Thymus (tissue), 14 donors: ENCODE measurements at places on chromosomes 4 and X. TPM values are rescaled to one million over a fixed set of nuclear protein-coding genes. Genes with fewer than 3 reads are reported as not detected.
A peak's percentile ranks its signal among the peaks of the same experiment; 100 is the strongest.

DNA sequence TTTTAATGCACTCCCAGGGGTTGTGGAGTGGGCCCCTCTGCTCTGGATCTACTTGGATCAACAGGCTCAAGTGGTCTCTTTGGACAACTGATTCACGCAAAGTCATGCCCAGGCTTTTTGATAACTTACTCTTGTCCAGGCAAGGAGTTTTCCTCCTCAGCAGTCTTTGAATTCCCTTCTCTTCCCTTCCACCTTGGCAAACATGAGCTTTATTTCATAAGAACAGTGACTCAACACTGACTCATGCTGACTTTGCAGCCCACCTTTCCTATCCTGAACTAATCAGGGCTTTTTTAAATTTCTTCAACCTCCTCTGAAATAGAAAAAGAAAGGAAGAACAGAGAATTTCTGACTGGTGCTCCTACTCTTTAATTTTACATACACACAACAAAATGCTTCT is 132.1 kb upstream of the LDB2 start:
- H3K4me1 ChIP-seq, result no peaks in the 10 kb centered on the region
- no peak overlapping the region for H3K4me3 ChIP-seq
- H3K36me3 ChIP-seq, result no peaks in the 10 kb centered on the region
- no peak for DNase-seq

DNA sequence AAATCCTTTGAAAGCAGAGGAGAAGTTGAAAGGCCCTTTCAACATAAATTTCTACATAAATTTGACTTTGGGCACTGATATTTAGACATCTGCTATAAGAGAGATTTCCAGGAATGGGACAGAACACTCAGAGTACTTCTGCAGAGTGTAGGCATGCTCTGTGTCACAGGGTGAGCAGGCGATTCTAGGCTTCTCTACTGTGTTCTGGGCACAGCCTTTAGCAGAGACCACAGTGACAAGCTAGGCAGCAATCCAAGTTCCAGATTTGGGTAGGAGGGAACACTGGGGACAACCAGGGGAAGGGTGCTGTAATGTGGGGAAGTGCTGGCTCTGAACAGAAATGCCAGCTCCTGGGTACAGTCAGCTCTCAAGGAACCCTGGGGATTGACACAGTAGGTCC is 6.9 kb downstream of the MAGEA10 start:
- H3K36me3 ChIP-seq, result no peaks in the 10 kb centered on the region
- no peaks in the 10 kb centered on the region for H3K27me3 ChIP-seq
- no peaks in the 10 kb centered on the region for H3K4me1 ChIP-seq
- no peak overlapping the region for H3K4me3 ChIP-seq
- DNase-seq, result no peak

DNA sequence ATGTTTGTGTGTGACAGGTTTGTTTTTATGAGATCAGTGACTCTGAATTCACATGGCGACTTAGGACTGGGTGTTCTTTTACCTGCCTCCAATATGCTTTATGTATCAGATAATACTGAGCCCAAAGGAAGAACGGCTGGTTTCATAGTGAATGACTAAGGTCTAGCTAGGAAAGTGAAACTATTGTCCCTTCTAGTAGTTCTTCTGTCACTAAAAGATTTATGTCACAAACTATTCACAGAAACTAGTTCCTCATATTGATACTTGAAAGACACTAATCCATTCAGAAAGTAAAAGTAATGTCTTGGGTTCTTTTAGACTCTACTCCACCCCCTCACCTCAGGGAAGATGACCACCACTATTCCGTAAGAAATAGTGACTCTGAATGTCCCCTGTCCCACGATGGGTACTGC is 81.7 kb downstream of the EGF start:
- no peak overlapping the region for H3K4me3 ChIP-seq
- DNase-seq, result no peak
- H3K27me3 ChIP-seq, result no peaks in the 10 kb centered on the region
- no peak overlapping the region for H3K27ac ChIP-seq
- no peaks in the 10 kb centered on the region for H3K36me3 ChIP-seq
- H3K4me1 ChIP-seq, result no peaks in the 10 kb centered on the region

DNA sequence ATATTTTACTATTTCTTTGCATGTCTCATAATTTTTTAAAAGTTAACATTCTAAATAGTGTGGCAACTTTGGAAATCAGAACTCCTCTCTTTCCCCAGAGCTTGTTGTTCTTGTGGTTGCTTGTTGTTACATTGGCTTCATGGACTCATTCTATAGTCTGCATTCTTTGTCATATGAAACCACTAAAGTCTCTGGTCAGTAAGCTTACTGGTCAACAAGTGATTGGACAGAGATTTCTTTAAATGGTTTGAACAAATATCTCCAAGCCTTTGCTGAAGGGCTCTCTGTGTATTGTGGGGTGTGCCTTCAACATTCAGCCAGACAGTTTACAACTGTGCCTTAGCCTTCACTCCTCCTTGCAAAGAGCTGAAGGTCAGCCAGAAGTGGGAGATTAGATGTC is 147.2 kb downstream of the OPHN1 start:
- H3K4me1 ChIP-seq, result no peaks in the 10 kb centered on the region
- no peaks in the 10 kb centered on the region for H3K36me3 ChIP-seq
- no peaks in the 10 kb centered on the region for H3K27me3 ChIP-seq
- H3K27ac ChIP-seq, result no peak overlapping the region

- no peak overlapping the region for H3K27ac ChIP-seq
- H3K4me1 ChIP-seq, result no peaks in the 10 kb centered on the region
- H3K27me3 ChIP-seq, result no peaks in the 10 kb centered on the region
- H3K36me3 ChIP-seq, result no peaks in the 10 kb centered on the region
- H3K4me3 ChIP-seq, result no peak overlapping the region
Observed at GRCh38 chr4:141849778-141850177, 213.4 kb downstream of the IL15 start.

DNA sequence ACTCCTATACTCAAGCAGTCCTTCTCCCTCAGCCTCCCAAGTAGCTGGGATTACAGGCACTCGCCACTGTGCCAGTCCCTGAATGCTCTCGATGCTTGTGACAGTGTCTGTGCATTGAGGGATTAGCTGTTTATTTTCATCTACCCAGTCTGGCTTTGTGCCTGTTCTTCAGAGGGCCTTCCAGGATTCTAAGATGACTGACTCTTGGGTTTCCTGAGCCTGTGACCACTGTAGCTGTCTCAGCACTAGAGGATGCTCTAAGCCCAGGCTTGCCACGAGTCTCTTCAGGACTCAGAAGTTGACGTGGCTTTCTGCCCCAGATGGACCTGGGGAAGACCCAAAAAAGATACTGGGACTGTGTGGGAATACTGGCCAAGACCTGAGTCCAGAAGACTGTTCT is 201.4 kb downstream of the ARHGAP10 start:
- no peaks in the 10 kb centered on the region for H3K27me3 ChIP-seq
- no peaks in the 10 kb centered on the region for H3K4me1 ChIP-seq
- no peak for DNase-seq
- no peaks in the 10 kb centered on the region for H3K36me3 ChIP-seq

- no peaks in the 10 kb centered on the region for H3K36me3 ChIP-seq
- H3K4me3 ChIP-seq, result peak within 1 kb of the TSS; percentile 59
- H3K4me1 ChIP-seq, result no peaks in the 10 kb centered on the region
- DNase-seq, result peak; percentile 81
Observed at GRCh38 chrX:15737959-15738902, at the start of gene CA5B. CA5B (plus strand) TSS chrX:15738270; CDS start chrX:15750024, 11,754 bp downstream.

DNA sequence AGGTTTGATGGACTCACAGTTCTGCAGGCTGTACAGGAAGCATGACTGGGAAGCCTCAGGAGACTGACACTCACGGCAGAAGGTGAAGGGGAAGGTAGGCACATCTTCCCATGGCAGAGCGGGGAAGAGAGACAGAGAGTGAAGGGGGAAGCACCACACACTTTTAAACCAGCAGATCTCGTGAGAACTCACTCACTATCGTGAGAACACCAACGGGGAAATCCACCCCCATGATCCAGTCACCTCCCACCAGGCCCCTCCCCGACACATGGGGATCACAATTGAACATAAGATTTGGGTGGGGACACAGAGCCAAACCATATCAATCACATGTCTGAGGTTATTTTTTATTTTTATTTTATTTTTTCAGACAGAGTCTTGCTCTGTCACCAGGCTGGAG is 4.9 kb upstream of the NAT8L start:
- peaks cover 3% of the 10 kb centered on the region for H3K4me1 ChIP-seq
- H3K27ac ChIP-seq, result no peak overlapping the region
- H3K4me3 ChIP-seq, result no peak overlapping the region
- no peaks in the 10 kb centered on the region for H3K36me3 ChIP-seq
- peaks cover 36% of the 10 kb centered on the region for H3K27me3 ChIP-seq
- no peak for DNase-seq

- DNase-seq, result no peak
- H3K27ac ChIP-seq, result no peak overlapping the region
- no peaks in the 10 kb centered on the region for H3K4me1 ChIP-seq
- H3K4me3 ChIP-seq, result no peak overlapping the region
- no peaks in the 10 kb centered on the region for H3K36me3 ChIP-seq
Observed at GRCh38 chr4:111923786-111924185, 221.5 kb upstream of the FAM241A start.

DNA sequence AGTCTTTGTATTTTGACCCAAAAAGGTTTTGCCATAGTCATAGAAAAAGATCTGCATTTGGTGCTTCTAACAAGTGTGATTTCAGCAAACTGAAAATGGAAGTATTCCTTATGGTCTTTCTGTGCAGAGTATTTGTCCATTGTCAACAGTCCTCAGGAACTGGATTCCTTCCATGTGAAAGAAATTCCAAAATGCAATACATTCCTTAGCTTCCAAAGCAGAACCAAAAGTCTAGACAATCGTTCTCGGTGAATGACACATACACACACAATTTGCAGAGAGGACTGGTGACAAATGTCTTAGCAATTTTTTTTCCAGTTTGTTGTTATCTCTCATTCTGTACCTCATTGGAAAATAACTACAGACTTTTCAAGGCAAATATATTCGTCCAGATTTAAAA is 562.2 kb upstream of the SLIT2 start:
- no peak overlapping the region for H3K4me3 ChIP-seq
- DNase-seq, result no peak
- no peaks in the 10 kb centered on the region for H3K4me1 ChIP-seq
- H3K36me3 ChIP-seq, result no peaks in the 10 kb centered on the region
- no peaks in the 10 kb centered on the region for H3K27me3 ChIP-seq
- H3K27ac ChIP-seq, result no peak overlapping the region

- H3K4me3 ChIP-seq, result no peak overlapping the region
- H3K4me1 ChIP-seq, result no peaks in the 10 kb centered on the region
- H3K36me3 ChIP-seq, result no peaks in the 10 kb centered on the region
- no peak for DNase-seq
Observed at GRCh38 chr4:96835991-96836390, 996.1 kb downstream of the PDHA2 start.

DNA sequence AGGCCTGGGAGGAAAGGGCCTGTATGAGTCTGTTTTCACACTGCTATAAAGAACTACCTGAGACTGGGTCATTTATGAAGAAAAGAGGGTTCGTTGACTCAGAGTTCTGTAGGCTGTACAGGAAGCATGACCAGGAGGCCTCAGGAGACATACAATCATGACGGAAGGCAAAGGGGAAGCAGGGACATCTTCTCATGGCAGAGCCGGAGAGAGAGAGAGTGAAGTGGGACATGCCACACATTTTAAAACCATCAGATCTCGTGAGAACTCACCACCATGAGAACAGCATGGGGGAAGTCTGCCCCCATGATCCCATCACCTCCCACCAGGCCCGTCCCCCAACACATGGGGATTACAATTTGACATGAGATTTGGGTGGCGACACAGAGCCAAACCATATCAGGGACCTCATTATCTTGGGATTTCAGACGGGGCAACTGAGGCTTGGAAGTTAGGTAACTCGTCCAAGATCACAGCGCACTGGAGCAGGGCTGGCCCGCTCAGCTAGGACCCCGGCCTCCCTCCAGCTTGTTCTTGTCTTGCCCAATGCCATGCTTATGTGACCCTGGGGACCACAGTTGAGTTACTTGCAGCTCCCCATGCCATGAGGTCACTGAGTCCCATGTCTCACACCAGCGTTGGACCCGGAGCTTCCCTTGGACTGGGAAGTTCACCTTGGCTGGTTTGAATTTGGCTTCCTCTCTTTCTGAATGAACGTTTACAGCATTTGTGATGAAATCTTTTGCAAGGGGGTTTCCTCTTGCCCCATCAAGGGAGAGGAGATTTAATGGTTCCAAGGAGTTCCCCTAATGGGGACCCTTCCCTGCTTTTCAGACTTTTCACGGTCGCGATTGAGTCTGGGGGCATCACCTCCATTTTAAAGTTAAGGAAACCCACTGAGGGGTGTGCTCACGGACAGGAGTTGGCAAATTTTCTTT is 18.1 kb downstream of the HTRA3 start:
- no peaks in the 10 kb centered on the region for H3K27me3 ChIP-seq
- no peak for DNase-seq
- no peaks in the 10 kb centered on the region for H3K36me3 ChIP-seq
- no peak overlapping the region for H3K27ac ChIP-seq

DNA sequence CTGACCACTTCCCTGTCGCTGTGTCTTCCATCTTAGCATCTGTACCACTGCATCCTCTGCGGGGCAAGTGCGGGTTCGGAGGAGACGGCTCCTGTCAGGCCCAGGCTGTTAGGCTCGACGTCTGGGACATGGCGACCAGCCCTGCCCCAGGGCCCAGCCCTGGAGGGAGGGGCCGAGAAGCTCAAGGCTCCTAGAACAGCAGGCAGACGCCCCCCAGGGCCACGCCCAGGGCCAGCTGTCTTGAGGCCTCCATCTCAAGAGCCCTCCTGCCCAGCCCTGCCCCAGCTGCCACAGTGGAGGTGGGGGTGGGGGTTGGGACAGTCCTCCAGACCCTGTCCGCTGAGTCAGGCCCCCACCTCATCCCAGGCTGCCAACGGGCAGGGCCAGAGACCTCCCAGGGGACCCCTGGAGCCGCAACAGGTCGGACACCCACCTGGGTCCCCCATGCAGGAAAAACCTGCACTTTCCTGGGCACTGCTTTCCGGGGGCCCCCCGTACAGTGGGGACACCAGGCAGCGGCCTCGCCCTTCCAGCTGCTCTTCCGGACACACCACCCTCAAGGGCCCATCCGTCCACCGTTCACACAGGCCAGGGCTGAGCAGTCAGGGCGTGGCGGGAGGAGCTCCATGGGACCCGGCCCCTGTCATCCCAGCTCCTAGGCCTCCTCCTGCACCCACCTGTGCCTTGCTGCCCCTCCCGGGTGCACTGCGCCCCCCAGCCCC is 83.1 kb downstream of the FAM53A start:
- H3K27ac ChIP-seq, result no peak overlapping the region
- no peaks in the 10 kb centered on the region for H3K36me3 ChIP-seq
- no peaks in the 10 kb centered on the region for H3K4me1 ChIP-seq

DNA sequence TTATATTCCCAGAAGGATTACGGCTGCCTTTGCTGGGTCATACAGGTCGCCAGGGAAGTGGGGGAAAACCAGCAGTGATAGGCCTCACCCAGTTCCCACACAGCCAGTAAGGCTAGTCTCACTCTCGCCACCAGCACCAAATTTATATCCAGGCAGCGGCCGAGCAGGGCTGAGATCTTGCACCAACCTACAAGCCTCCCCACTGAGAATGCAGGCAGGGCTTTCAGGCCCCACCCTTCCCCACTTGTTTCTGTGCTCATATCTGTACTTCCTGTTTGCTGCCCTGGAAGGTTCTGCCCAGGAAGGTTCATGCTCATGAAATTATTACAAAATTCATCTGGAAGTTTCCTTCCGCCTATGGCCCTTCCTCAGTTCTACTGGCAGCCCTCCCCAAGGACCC is 179.7 kb downstream of the STIM2 start:
- no peak overlapping the region for H3K27ac ChIP-seq
- H3K4me1 ChIP-seq, result no peaks in the 10 kb centered on the region
- no peak for DNase-seq
- H3K4me3 ChIP-seq, result no peak overlapping the region
- H3K27me3 ChIP-seq, result no peaks in the 10 kb centered on the region

Gene SPP1
- 44.2 TPM for total RNA-seq

Gene SPANXN3
- not detected for total RNA-seq

Gene GLRA2
- total RNA-seq, result not detected

Gene TCEAL6
- total RNA-seq, result not detected

Gene GPRASP1
- 4.3 TPM for total RNA-seq

Gene PPA2
- total RNA-seq, result 80.1 TPM

Gene HEPH
- total RNA-seq, result 2.4 TPM

Gene FAM9C
- total RNA-seq, result not detected

Gene DMRTC1B
- total RNA-seq, result 0.14 TPM
